GM23338 (cell line): ENCODE measurements at places on chromosomes 3 and 15.

DNA sequence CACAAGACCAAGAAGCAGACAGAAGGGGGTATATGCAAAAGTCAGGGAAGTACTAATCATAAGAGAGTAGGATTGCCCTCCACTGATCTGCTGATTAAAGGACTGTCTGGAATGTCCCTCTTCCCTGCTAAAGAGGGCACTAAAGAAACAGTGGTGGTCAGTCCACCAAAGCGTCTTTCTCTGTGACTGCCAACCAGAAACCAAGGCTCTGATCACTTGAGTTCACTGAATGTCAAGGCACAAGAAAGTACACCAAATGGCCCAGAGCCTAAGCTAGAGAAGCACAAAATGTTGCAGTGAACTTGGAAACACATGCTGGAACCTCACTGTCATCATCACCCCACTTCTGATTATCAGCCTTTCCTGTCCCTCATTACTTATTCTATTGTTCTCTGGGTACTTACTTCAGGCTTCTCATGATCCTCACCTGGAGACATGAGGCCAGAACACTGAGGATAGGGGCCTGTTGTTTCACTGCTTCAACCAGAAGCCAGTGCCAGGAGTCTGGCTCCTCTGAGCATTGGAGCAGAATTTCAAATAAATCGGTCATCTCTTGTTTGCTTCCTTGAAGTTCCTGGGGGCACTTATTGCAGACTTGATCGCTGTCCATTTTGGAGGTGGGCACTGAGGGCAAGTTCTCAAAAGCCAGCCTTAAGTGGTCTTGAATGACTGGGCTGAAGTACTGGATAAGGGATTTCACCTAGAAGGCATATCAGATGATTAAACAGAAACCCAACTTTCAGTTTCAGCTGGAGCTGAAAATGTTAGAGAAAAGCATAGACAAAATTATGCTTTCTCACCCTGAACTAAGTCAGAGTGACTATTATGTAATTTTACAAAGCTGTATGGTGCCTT lies 58.9 kb downstream of the EIF3J start:
- no peak for DNase-seq

- no peak for DNase-seq
Observed at GRCh38 chr3:186180151-186180550, 71.3 kb upstream of the ETV5 start.

DNA sequence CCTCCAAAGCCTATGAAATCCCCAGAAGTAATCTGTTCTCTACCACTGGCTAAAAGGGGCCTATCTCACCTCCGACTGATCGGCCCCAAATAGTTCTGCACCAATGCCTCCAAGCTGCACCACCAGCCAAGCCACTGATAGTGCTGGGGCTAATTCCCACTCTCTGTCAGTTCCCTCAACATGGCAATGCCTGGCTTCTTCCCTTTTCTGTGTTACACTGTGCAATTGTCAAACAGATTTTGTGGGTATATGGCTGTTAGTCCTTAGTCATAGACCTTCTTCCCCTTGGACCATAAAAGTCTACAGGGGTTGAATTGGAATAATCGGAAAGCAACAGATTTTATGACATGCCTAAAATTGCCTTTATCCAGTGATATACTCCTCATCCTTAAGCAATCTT lies 9.3 kb upstream of the UBE2E2 start:
- no peak for DNase-seq

- DNase-seq = no peak
Observed at GRCh38 chr3:171356251-171356650, 104.0 kb downstream of the TNIK start.

DNA sequence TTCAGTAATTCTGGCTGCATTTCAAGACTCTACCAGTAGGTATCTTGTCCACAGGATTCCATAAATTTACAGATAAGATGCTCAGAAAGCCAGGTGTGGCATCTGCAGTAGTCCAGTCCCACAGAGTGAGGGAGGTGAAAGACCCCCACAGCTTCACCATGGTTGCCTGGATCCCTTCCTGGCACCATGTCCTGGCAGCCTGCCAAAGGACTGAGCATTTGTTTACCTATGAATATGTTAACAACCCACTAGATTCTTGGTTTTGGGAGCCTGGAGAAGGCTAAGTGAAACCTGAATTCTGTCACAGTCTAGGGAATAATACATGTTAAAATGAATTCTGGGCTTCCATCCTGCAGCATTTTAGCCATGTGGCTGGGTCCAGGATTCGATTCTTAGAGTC lies 14.9 kb downstream of the CHST2 start:
- DNase-seq = no peak

- no peak for DNase-seq
Observed at GRCh38 chr3:95613993-95614392, 1200.4 kb upstream of the EPHA6 start.
